ENCODE measurements at places on chromosomes 5 and 9. TPM values are rescaled to one million over a fixed set of nuclear protein-coding genes. Genes with fewer than 3 reads are reported as not detected.

Gene IL11RA
- 37.7 TPM for total RNA-seq

Gene HACD4
- total RNA-seq, result 2.5 TPM

Gene PCDHGB5
- 17.6 TPM for total RNA-seq

Gene KIF4B
- total RNA-seq, result not detected

Gene CCIN
- not detected for total RNA-seq

Gene SLC23A1
- 3.7 TPM for total RNA-seq

Gene ADGRD2
- 0.36 TPM for total RNA-seq

Gene MAPKAP1
- total RNA-seq, result 61.4 TPM

Gene ARSI
- 4.5 TPM for total RNA-seq

Gene SPINK7
- 23.1 TPM for total RNA-seq

Gene ACOT12
- total RNA-seq, result not detected

Gene VCP
- 122 TPM for total RNA-seq

- no peak for DNase-seq
Measured at GRCh38 chr5:138111937-138112336, 27.3 kb downstream of the NME5 start.

GRCh38 chr9:136277746-136278145 lies 26.1 kb downstream of the CCDC187 start:
- DNase-seq, result no peak

GRCh38 chr5:96753017-96753397 lies 54.7 kb downstream of the ERAP1 start:
- DNase-seq, result no peak

- no peak for DNase-seq
Measured at GRCh38 chr9:14780693-14781092, 58.2 kb upstream of the CER1 start.

DNA sequence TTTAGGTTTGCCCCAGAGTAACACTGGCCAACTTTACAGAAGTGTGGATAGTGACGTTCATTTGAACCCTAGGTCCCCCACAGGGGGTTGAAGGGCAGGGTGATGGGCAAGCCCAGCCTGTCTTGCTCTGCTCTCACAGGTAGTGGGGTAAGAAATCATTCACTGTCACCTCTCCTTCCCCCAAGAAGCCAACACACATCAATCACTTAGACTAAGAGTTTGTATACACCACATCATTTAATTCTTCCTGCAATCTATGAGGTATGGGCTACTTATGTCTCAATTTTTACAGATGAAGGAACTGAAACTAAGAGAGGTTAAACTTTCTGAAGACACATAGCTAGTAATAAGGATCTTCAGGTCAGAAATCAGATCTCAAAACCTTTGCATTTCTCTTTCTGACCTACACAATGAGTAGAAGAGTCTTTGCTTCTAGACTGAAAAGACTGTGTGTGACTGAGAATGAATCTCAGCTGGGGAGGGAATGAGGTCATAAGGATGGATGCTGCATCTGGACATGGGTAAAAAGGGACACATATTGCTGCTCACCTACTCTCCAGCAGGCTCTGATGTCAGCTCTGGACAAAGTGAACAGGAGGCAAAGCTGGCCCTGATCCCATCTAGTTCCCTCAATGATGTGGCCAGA lies 81.0 kb upstream of the EQTN start:
- DNase-seq, result no peak

GRCh38 chr5:143014017-143014651 lies 244.0 kb downstream of the ARHGAP26 start:
- no peak for DNase-seq

- DNase-seq, result no peak
Measured at GRCh38 chr5:181105391-181106025, 25.5 kb downstream of the OR2V1 start.

DNA sequence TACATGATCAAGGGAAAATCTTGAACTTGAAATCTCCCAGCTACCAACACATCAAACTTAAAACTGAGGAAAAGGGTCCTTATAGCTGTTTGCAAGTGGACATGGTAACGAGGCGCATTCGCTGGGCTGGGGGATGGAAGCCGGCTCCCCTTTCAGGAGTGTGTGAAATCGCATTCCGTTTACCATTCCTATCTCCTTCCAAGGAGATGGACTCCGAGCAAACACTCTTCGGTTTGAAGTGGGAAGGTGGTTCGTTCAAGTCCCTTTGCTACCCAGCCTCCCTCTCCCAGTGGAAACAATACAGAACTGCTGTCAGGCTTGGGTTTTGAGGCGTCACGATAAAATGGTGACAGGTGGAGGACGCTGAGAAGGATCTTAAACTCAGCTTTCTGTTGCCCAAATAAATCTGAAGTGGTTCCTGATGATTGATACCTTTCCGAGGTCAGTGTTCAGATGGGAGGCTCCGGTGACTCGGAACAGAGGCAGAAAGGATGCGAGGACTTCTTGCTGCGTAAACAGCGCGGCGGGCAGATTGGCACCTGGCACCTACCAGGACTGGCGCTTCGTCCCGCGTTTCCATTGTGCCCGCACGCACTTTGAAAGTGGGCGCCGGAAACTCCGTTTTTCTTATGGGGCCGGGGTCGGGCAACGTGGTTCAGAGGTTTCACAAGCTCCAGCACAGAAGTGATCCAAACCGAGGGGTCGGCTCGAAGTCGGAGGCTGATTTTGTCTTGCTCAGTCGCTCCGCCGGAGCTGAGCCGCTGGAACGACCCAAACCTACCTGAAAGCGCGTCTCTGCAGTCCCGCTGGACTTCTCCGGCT lies 7.0 kb downstream of the MSX2 start:
- no peak for DNase-seq

- no peak for DNase-seq
Measured at GRCh38 chr5:16534280-16534679, 68.7 kb upstream of the ZNF622 start.

DNA sequence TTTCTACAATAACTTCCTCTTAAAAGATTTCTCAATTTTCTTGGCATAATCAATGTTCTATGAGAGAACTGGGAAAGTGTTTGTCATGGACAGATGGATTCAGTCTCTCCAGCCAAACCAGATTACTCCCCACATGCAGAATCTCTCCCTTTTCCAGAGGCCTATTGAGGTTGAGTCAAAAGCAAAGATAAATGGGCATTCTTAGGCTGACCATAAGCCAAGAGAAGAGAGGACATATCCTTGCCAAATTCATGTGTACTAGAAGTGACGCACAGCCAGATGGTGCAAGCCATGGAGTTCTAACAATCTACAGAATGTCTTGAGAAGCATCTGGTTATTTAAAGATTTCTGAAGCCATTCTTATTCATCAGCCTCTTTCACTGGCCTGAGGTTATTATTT lies 2115.0 kb downstream of the MAT2B start:
- DNase-seq, result no peak

GRCh38 chr9:111056538-111056937 lies 18.3 kb upstream of the LPAR1 start:
- no peak for DNase-seq

GRCh38 chr5:139708877-139709581 lies 60.9 kb downstream of the CXXC5 start:
- no peak for DNase-seq

DNA sequence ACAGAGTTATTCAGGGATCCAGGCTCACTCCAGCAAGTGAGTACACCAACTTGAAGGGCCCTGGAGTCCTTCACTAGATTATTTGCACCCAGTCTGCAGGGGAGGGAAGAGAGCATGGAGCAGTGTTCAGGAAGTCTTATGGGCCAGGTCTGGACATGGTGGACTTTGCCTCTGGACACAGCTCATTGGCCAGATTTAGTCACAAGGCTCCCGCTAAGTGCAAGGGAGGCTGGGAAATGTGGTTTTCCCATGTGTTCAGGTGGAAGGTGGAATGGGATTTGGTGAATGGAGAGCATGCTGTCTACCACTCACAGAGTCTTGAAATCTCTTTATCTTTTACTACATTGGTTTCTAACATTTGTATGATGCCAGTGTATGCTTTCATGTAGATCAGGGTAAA lies 200.5 kb downstream of the GNA14 start:
- no peak for DNase-seq

DNA sequence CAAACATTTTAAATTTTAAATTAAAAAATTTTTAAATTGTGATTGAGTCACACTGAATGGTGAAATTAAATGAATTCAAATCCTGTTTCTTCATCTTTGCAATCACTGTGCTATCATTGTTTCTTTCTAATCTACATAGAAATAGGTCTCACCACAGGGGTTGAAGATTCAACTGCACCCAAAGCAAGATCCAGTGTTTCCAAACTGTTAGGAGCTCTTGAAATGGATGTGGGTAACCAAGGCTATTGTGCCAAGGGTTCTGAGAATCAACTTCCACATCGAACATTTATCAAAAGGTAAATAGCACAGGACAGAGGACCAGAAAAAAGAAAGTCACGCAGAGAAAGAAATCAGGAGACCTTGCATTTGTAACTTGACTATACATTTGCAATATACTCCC lies 172.6 kb upstream of the RASEF start:
- DNase-seq, result no peak

GRCh38 chr5:100860407-100860806 lies 42.7 kb downstream of the ST8SIA4 start:
- DNase-seq, result no peak

DNA sequence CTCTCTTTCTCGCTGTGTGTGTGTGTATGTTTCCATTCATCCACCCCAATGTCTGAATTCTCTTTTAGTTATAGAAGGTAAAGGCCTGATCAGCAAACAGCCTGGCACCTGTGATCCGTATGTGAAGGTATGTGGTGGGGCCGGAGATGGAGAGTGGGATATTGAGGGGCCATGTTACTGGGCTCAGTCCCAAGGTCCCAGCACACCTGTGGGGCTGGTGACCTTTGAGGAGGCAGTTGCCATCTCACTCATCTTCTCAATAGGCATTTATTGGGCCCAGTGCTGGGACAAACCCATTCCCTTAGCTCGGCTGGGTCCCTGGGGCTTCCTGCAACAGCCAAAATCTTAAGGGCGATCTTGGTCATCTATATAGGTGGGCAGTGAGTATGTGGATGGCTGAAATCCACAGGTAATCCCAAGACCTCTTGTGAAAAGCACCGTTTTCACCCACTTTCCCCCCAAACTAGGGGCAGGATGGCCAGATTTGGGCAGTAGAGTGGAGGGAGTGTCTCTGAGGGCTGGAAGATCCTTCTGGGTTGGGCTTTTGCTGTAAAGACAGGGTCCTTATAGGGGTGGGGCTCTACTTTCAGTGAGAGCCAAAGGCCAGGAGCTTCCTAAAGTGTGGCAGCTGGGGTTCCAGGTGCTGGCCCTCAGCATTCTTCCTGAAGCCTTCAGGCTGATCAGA lies 19.6 kb downstream of the RGS3 start:
- no peak for DNase-seq

DNA sequence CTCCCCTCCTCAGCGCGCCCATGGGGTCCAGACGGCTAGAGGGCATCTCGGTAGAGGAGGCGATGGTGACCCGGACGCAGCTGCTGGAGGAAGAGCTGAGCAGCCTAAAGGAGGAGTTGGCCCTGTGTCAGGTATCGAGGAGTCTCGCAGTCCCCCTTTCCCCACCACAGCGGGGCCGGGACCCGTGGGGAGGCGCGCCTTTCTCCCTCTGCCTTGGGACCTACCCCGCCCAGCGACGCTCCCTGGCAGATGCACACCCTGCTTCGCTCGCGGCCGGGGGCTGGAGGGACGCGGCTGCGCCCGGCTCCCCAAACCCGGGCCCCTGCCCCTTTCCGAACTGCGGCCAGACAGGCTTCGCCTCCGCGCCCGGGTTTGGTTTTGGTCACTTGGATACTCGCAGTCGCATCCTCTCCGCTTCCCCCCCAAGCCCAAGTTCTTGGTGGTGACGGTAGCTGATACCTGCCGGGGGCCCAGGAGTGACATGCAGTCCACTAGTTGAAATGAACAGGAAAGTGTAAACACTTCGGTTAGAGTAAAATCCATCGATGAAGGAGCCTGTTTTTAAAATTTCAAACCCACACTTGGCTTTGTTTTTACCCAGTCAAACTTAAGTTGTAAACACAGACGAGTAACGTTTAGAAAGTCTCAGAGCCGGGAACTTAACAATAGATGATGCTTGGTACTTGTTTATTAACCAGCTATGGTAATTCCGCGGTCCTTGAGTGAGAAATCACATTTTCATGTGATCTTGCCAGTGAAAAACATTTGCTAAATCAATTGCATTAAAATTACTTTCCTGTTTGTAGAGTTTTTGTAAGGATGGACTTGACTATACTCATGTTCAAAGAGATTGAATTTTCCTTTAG lies 688 bp downstream of the CNTLN start:
- peak; percentile 21 for DNase-seq

DNA sequence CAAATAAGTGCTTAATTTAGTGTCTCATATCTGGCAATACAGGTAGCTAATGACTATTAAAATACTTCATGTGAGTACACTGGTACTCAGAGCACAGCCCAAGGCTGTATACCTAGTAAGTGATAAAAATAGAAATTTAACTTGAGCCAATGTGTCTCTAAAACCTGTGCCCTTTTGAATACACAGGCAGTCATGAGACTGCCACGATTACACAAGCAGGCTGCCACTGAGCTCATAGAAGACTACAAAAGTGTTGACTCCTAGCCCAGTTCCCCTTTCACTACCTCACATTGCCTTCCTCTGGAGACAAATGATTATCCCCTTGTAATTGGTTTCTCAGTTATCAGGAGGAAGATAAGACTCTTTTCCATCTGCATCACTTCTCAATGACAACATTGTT lies 66.3 kb upstream of the PAPPA start:
- no peak for DNase-seq

- peak; percentile 46 for DNase-seq
Measured at GRCh38 chr9:84668196-84669012, 1.1 kb upstream of the NTRK2 start.

GRCh38 chr5:180787711-180788431 lies 14.7 kb downstream of the MGAT1 start:
- no peak for DNase-seq

GRCh38 chr5:34563931-34564709 lies 92.0 kb upstream of the RAI14 start:
- DNase-seq, result no peak

DNA sequence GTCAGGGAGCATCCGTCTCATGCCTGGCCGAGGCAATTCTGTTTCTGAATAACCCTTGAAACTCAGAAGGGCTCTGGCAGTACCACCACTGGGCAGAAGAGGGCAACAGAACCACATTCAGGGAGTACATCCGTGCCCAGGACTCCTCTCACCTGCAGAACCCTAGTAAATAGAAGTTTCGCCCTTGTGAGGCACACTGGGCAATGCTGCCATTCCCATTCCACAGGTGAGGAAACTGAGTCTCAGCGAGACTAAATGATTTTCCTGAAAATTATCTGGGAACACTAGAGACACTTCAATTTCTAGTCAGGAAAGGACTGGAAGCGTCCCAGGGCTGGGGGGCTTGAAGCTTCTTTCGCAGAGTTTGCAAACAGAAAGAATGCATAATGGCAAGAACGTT lies 74.7 kb downstream of the FGF1 start:
- peak; percentile 89 for DNase-seq

DNA sequence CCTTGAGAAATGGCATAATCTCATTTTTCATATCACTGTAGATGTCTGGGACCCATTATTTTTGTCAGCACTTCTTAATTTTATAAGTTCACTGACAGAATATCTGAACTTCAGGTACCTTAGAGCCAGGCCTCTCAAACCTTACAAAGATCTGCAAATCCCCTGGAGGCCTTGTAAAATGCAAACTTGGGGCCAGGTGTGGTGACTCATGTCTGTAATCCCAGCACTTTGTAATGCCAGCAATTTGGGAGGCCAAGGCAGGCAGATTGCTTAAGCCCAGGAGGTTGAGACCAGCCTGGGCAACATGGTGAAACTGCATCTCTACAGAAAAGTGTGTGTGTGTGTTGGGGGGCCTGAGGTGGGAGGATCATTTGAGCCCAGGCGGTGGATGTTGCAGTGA lies 30.8 kb downstream of the RASGRF2 start:
- DNase-seq, result no peak
